Bronchial epithelial cell (primary cell): ENCODE measurements at places on chromosomes 5 and 9.

- no peak for DNase-seq
These were observed 35.4 kb upstream of the C5orf47 start for GRCh38 chr5:173953528-173954090.

- no peak for DNase-seq
These were observed 109.1 kb upstream of the SPATA31D4 start for GRCh38 chr9:81819155-81819554.

DNA sequence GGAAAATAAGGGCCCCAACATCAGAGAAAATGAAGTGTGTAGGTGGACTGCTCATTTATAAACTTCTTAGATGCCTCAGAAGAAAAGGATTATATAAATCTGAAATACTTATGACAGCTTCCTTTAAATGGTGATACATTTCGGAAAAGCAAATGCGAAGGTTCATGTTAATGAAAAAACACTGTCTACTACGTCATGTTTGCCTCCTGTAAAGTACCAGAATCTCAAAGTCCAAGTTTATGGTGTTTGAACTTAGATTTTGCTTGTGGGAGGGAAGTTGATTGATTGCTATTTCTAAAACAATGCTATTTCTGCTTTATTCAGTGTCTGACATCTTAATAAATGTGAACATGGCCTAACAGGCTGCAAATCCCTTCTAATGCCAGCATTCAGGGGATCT, 514.6 kb downstream of the ZNF608 start:
- no peak for DNase-seq

DNA sequence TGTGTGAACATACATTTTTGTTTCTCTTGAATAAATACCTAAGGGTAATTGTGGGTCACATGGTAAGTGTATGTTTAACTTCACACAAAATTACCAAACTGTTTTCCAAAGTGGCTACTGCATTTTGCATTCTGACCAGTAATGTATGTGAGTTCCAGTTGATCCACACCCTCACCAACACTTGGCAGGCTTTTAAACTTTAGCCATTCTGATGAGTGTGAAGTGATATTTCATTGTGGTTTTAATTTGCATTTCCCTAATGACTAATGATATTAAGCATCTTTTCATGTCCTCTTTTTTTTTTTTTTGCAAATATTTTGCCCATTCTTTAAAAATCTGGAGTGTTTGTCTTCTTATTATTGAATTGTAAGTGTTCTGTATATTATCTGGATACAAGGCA, 53.5 kb upstream of the MAST4 start:
- DNase-seq, result peak; percentile 50

- no peak for DNase-seq
These were observed 183.8 kb upstream of the PDE4D start for GRCh38 chr5:60077292-60077691.

GRCh38 chr5:119285070-119285916, 70.5 kb upstream of the TNFAIP8 start:
- DNase-seq, result no peak

GRCh38 chr5:59905188-59905587, 11.7 kb upstream of the PDE4D start:
- DNase-seq, result no peak

DNA sequence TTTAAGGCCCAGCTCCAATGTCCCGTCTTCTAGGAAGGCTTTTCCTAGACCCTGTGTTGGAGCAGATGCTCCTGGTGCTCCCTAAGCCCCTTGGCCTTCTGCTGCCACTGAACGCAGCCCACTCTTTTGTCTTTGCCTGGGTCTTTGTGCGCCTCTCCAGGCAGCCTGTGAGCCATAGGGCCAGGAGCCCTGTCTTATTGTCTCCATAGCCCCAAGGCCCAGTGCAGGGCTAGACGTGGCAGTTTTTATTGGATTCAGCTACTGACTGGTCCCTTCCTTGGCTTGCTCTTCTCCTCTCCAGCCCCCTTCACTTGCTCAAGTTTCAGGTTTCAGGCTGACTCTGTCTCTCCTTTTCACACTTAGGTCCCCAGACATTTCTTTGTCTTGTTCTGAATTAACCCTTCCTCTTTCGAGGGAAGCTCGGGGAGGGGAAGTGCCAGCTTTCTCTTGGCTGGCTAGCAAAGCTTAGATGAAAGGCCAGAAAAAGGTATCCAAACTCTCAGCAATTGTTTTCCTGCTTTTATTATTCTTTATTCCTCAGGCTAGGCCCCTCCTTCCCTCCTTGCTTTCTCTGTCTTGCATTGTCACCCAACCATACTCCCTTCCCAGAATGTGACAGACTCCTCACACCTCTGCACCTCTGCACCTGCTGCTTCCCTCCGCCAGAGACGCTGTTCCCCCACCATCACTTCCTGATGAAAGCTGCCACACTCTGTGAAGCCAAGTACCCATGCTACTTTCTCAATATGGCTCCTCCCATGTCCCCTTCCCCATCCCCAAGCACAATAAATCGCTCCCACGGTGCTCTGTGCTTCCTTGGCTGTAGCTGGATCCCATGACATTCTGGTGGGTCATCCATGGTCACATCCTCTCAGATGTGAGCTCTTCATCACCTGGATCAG, 101.6 kb upstream of the CPEB4 start:
- DNase-seq, result no peak

GRCh38 chr9:94449486-94449885, 105.4 kb upstream of the PCAT7 start:
- DNase-seq, result no peak
